Activated naive CD8-positive, alpha-beta T cell treated with anti-CD3 and anti-CD28 coated beads, Interleukin-2, amount 50 U/mL, for 16 hours (primary cell): ENCODE measurements at places on chromosomes 16 and 17.
A peak's percentile ranks its signal among the peaks of the same experiment; 100 is the strongest.

DNA sequence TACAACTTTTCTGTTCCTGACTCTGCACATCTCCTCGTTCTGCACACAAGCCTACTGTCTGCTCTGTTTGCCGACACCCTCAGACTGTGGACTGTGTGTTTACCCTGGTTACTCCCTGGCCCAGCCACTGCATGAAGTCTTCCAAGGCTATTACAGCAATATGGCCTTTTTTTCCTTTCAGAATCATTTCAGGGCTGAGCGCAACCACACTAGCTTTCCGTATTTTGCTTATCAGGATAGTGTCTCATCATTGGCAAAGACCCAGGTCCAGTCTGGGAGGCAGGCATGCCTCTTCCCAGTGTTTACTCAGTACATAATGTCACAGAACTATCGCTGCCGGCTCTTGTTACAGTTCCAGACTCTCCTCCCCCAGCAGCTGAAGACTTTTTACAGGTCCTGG lies 10.1 kb downstream of the DNAH9 start:
- DNase-seq, result no peak

DNA sequence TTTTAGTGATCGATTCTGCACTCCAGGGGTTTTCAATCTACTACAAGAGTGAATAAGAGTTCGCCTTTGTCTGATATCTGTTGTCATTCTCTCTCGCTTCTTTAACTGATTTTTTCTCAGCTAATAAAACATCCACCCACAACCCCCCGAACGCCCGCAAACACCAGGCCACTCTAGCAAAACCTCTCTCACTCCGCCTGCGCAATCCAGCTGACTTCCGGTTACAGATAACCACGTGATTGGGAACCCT lies 338 bp upstream of the RPL19 start:
- peak; percentile 81 for DNase-seq

DNA sequence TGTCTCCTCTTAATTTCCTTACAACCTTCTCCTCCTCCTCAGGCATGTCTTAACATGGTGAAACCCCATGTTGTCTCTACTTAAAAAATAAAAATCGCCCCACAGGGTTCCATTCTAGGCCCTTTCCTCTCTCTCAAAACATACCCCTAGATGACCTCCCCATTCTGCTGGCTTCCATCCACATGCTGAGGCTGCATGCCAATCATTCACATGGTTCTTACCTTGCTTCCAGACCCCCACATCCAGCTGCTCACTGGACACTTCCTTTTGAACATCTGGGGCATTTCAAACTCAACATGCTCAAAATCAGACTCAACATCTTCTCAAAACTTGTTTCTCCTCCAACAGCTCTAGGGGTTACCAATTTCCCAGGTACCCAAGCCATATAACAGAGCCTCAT lies 12.4 kb upstream of the CTCF start:
- no peak for DNase-seq

- no peak for DNase-seq
Observed at GRCh38 chr17:72342627-72343527, 222.1 kb downstream of the SOX9 start.

DNA sequence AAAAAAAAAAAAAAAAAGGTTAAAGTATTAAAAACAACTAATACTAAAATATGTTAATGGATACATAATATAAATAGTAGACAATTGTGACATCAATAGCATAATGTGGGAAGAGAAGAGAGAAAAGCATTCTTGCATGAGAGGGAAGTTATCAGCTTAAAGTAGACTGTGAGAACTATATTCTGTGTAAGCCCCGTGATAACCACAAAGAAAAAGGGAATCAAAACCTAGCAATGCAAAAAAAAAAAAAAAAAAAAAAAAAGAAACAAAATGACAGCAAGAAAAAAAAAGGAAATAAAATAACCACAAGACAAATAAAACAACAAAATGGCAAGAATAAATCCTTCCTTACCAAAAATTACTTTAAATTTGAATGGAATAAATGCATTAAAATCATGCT lies 39.8 kb upstream of the MYLK3 start:
- no peak for DNase-seq

DNA sequence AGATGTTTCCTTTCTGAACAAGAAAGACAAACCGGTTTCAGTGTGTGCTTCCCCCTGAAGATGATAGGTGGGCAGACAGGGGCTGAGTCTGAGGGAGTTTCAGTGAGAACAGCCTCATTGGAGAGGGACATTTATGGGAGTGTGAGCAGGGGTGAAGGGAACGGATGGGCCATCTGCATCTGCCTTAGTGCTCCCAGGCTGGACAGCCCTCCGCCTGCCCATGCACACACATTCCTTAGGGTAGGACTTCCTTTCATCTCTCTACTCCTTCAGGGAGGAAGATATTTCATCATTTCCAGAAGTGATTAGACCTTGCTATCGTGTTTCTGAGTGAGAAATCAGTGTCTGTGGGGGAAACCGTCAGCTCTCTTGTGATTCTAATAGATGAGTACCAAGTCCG lies 3.8 kb downstream of the SHISA6 start:
- DNase-seq, result no peak

GRCh38 chr16:2449118-2449517 lies 10.8 kb upstream of the TEDC2 start:
- no peak for DNase-seq

GRCh38 chr16:1145383-1146100 lies 7.4 kb upstream of the CACNA1H start:
- no peak for DNase-seq
